ENCODE measurements at places on chromosomes 4 and X. TPM values are rescaled to one million over a fixed set of nuclear protein-coding genes. Genes with fewer than 3 reads are reported as not detected.

The SLC38A5 gene
- total RNA-seq = 78.8 TPM

The TMEM128 gene
- total RNA-seq = 26.2 TPM

The TIMM17B gene
- total RNA-seq = 73.6 TPM

The RAB33B gene
- 10.4 TPM for total RNA-seq

The COL25A1 gene
- total RNA-seq = 0.05 TPM

The PF4V1 gene
- not detected for total RNA-seq

The CT45A3 gene
- total RNA-seq = not detected

The STATH gene
- total RNA-seq = not detected

The AKAP4 gene
- total RNA-seq = not detected

The NAP1L5 gene
- 5.0 TPM for total RNA-seq

GRCh38 chr4:1011022-1011665 lies at the start of gene FGFRL1:
FGFRL1 (plus strand) TSS chr4:1011626; CDS start chr4:1012486, 860 bp downstream.
- DNase-seq = peak; percentile 95

- DNase-seq = no peak
Observed at GRCh38 chr4:40990236-40990898, 224.0 kb downstream of the APBB2 start.

GRCh38 chrX:30530606-30531005 lies 47.0 kb downstream of the TASL start:
- DNase-seq = no peak

GRCh38 chr4:42541647-42542046 lies 115.3 kb downstream of the ATP8A1 start:
- DNase-seq = no peak

GRCh38 chrX:1582686-1583437 lies 8.5 kb upstream of the AKAP17A start:
- DNase-seq = peak; percentile 78

DNA sequence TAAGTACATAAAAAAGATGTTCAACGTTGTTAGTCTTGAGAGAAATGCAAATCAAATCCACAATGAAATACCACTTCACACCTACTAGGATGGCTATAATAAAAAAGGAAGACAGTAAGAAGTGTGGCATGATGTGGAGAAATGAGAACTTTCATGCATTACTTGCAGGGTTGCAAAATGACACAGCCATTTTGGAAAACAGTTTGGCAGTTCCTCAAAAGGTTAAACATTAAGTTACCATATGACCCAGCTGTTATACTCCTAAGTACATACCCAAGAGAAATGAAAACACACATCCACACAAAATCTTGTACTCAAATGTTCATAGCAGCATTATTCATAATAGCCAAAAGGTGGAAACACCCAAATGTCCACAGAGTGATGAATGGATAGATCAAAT lies 25.8 kb upstream of the LIMCH1 start:
- DNase-seq = no peak

DNA sequence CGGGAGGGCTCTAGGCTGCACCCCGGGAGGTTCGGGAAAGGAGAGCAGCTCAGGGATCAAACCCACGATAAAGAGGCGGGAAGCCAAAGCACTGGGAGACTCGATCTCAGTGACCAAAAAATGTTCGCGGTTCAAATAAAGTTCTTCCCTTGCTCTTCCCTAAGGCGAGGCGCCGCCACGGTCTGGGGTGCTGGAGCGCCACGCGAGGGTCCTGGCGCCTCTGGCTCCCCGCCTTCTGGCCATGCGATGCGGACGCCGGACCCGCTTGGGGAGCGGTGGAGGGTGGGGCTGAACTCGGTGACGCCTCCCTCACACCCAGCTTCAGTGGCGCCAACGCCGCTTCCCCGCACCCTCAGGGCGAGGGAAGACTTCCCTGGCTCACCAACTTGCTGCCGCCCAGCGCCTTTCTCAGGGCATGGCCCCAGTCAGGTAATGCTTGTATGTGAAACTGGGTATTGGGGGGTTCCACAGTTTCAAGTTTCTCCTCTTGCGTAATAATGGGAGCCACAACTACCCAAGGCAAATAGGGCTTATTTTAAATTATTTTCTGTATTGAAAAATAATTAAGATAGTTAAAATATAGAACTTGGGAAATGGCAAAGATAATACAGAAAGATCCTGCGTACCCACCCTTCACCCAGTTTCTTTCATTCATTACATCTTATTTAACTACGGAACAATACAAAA lies at the start of gene QRFPR:
QRFPR (minus strand) TSS at position 243 of the 687 bp plus-strand sequence. CDS start 371 bp downstream, outside the sequence.
- no peak for DNase-seq

DNA sequence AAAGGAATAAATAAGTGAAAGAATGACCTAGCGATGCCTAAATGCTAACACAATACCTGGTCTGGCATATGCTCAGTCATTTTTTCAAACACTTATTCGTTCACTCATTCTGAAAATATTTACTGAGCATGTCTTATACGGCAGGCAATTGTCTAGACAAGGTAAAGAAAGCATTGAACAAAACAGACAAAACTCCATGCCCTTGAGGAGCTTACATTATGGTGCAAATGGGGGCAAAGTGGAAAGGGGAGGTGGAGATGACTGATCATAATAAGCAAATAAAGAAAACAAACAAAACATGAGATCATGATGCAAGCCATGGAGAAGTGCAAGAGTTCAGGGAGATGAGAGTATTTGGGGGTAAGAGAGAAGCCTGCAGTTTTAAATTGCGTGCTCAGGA lies 334.6 kb upstream of the PPARGC1A start:
- no peak for DNase-seq

DNA sequence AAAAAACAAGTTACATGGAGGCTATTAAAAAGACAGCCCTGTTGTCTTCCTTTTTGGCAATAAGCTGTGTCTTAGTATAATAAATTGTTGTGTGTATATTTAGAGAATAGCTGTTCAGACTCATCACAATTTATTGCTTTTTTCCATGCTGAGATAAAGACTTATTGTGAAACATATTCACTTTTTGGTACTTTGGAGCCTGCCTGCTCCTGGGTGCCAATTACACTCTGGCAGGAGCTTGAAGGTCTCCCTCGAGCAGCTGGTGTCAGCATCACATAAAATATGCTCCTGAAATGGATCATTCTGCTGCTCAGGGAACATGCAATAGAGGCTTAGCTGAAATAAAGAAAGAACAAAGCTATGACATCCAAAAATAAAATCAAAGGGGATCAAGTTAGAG lies 211.6 kb upstream of the DKK2 start:
- DNase-seq = no peak

- no peak for DNase-seq
Observed at GRCh38 chr4:4195354-4195753, 31.4 kb downstream of the OTOP1 start.

DNA sequence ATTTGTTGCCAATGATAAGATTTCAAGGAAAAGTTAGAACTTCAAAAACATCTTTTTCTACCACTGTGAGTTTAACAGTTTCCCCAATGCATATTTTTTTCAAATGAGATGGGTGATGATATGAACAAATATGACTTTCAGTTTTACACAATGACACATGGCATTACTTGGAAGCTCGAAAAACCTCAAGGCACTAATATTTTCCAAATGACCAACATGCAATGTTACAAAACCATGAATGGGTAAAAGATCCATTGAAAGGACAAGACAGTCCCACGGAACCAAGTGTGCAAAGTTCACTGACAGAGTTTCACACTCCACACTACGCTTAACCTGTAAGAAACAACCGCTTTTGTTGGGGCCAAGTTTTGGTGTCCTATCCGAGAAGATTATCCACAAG lies 84.5 kb downstream of the CD99L2 start:
- DNase-seq = no peak

DNA sequence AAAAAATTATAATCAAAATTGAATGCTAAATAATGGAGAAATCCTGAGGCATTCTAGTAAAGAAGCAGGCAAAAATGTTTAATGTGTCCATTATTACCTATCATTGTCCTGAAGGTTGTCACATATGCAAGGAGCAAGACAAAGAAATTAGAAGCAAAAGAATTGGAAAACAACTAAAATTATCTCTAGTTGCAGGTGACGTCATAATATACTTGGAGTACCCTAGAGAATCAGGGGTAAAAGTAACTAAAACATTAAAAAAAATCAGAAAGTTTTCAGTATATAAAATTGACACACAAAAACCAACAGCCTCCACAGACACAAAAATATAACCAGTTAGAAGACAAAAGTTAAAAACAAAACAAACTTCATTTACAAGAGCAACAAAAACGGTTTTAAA lies 21.4 kb downstream of the MAGEA1 start:
- DNase-seq = no peak

- no peak for DNase-seq
Observed at GRCh38 chr4:57151481-57151880, 41.3 kb upstream of the IGFBP7 start.

- DNase-seq = no peak
Observed at GRCh38 chrX:118675966-118676349, 51.4 kb upstream of the IL13RA1 start.

GRCh38 chrX:100615005-100615404 lies 21.6 kb downstream of the TSPAN6 start:
- peak; percentile 16 for DNase-seq

DNA sequence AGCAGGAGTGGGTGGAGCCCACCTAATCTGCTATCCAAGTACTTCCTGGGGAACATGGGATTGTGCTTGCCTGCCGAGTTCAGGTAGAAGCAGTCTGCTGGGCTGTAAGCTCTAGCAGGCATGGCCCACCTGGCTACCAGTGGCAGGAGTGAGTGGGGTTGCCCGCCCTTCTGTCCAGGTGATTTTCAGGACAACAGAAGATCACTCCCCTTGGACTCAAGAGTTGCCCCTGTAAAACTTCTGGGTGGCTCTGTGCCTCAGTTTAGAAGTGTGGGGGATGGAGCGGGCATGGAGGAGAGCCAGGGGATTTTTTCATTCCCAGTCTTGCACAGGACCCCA lies 43.5 kb downstream of the NDST3 start:
- DNase-seq = no peak

Data from activated T-cell treated with anti-CD3 and anti-CD28 coated beads, Interleukin-2, amount 50 U/mL, for 72 hours (primary cell).